ENCODE measurements at places on chromosomes 3 and 15. TPM values are rescaled to one million over a fixed set of nuclear protein-coding genes. Genes with fewer than 3 reads are reported as not detected.

- DNase-seq: no peak
Measured at GRCh38 chr15:31362886-31363285, 36.3 kb downstream of the KLF13 start.

DNA sequence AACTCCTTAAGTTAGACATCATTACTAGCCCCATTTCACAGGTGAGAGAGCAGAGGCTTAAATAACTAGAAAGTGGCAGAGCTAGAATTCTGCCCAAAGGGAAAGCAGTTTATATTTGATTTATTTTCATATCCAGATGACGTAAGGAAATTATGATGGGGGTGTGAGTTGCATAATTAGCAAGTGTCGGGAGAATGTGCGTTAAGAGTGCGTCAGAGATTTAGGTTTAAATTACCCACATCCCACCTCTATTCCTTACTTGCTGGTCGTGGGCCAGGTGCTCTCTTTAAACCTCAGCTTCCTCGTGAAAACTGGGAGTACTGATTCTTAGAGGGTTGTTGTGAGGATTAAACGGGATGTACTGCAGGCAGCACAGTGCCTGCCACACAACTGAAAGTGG, 32.3 kb downstream of the FSTL1 start:
- DNase-seq: no peak

GRCh38 chr3:81395739-81396513, 365.5 kb downstream of the GBE1 start:
- DNase-seq: no peak

DNA sequence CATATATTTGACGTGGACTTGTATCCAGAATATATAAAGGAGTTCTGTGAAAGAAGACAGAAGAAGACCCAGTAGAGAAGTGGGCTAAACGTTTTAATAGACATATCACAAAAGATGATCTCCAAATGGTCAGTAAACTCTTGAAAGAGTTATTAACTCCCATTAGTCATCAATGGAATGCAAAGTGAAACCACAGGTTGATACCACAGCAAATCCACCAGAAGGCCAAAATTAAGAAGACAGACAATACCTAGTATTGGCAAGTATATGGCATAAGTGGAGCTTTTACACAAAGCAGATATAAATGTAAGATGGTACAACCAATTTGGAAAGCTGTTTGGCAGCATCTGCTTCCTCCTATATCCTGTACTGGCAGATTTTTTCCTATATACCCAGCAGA, 6.0 kb downstream of the SPATA16 start:
- no peak for DNase-seq

DNA sequence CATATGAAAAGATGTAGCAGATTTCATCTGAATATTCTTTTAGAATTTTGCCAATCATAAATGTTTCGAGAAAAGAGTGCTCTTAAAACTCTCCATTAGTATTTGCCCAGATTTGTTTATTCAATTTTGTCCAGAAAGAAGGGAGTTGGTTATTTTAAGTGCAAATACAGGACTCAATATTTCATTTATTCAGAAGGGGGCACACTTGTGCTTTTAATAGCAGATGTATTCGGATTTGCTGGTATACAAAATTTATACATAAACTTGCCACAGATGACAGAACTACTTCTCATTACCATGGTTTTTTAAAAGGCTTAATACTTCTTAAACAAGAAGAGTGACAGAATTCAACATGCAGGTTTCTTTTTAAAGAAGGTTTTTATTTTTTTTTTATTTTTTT, 69.8 kb upstream of the GRM7 start:
- peak; percentile 22 for DNase-seq

GRCh38 chr15:81268881-81269601, 54.9 kb downstream of the STARD5 start:
- no peak for DNase-seq

DNA sequence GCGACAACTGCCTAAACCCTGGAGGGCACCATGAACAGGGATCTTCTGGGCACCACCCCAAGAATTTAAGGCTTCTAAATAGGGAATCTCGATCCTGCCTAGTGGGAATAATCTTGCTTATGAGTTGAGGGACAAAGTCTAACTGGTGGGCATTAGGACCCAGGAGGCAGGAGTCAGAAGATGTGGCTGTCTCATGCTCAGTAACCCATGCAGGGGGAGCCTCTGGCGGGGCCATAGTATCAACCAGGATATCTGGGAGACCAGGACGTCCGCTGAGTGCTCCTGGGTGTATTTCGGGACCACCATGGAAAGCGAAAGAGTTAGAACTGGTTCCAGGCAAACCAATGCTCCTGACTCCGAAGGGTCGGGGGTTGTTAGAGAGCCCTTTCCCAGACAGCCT, 356.1 kb downstream of the OTOL1 start:
- DNase-seq: no peak

DNA sequence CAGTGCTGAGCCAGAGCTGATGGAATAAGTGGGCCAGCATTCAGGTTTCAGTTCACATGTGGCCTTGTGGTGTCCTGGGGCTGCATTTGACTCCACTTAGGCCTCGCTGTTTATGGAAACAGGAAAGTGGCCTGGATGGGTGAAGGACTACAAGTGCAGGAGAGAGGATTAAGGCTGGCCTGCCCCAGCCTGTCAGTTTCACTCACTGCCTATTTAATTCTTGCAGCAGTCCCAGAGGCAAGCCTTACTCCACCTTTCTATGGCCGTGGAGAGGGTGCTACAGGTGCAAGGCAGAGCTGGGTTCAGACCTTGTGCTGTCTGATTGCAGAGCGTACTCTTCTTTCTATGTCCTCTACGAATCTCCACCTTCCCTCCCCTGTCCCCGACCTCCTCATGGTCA, 37.7 kb downstream of the ABHD17C start:
- no peak for DNase-seq

DNA sequence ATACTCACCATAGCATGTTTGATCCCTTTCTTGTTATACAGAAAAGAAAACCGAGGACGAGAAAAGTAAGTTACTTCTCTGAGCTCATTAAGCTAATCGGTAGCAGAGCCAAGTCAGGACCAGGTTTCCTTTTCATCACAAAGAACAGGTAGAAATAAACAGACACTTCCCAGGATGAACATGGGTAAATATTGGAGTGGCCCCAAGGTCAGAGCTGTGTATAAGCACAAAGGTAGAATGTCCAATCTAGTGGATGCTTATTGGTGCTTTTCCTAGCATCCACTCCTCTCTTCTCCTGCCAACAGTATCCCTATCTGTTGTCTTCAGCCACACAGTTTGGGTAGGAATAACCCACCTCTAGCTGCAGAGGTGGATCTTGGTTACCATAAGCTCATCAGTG, 52.8 kb upstream of the THUMPD3 start:
- DNase-seq: no peak

DNA sequence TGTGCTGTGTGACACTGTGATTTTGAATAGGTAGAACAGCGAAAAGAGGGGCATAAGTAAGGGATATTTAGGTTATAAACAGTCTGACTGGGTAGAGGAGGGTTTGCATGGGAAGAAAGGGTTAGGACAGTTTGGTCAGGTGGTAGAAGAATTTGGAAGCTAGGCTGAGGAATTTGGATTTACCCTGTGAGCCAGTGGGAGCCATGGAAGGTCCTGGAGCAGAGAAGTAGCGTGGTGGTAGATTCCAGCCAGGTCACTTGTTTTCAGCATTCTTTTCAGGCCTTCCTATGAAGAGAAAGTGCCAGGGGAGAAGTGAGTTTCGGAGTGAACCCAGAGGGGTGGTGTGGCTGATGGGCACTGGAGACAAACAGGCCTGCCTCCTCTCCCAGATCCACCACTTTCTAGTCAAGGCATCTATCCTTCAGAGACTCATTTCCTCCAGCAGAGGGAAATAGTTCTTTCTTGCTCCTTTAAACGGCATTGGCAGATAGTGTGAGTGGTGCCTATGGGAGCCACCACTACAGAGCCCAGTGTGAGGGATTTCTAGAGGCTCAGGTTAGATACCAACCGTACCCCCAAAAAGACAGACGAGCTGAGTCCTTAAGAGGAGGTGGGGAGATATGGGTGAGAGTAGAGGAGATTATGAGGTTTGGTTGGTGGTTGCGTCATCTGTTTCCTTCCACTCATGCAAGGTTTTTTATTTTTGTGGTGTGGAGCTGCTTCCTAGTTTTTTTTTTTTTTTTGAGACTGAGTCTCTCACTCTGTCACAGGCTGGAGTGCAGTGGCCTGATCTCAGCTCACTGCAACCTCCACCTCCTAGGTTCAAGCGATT, 21.2 kb downstream of the PXK start:
- no peak for DNase-seq

CNTN4 gene
- 31.7 TPM for polyA plus RNA-seq

SLC2A2 gene
- 17.3 TPM for polyA plus RNA-seq

Data from right renal pelvis (tissue), 4 donors.